NCI-H510A (cell line): ENCODE measurements at places on chromosomes 3 and 15.
A peak's percentile ranks its signal among the peaks of the same experiment; 100 is the strongest.

- no peak for DNase-seq
These were observed 1042.1 kb downstream of the TUSC7 start for GRCh38 chr3:117751651-117752050.

DNA sequence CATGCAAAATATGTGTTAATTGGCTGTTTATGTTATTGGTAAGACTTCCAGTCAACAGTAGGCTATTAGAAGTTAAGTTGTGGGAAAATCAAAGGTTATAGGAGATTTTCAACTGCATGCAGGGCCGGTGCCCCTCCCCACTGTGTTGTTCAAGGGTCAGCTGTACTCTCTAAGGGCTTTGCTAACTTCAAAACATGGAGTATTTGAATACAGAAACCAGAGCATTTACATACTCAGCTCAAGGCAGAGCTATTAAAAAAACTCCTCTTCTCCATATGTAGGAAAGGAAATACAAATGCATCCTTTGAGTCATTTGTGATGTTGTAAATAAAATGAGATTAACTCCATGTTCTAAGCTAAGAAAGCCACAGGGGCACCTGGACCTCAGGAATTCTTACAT, 16.8 kb downstream of the IL17RB start:
- no peak for DNase-seq

- DNase-seq, result no peak
These were observed 226.9 kb upstream of the MRPL3 start for GRCh38 chr3:131729643-131730017.

DNA sequence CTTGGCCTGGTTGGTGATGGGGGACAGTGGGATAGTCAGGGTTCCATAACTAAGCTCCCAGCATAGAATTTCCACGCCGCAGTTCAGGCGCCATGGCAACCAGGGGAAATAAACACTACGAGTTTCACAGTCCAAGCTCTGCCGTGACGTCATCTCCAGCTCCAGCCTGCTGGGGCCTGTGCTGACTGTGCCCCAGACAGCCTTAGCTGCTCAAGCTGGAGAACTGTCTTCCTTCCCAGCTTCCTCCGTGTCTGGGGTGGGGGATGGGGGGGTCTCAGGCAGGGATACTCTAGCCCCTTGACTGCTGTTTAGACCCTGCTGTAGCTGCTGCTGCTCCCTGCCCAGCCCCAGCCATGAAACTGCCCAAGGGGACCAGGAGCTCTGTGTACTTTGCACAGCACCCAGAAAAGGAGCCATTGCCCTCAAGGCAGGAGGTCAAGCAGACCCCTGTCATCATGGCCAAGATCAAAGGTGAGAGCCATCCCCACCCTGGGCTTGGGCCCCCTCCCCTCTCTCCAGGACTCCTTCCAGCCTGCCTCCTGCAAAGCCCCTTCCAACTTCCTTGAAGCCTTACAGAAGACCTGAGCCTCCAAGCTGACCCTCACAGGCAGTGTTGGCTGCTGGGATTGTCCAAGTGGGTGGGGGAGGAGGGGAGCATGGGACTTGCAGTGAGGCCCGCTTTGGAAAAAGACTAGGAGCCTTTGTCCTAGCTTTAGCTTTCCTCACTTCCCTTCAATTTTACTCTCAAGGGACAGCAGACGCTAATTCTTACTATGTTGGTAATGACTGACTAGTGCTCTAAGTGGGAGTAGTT, 11.4 kb upstream of the CSPG4 start:
- DNase-seq, result peak; percentile 39

DNA sequence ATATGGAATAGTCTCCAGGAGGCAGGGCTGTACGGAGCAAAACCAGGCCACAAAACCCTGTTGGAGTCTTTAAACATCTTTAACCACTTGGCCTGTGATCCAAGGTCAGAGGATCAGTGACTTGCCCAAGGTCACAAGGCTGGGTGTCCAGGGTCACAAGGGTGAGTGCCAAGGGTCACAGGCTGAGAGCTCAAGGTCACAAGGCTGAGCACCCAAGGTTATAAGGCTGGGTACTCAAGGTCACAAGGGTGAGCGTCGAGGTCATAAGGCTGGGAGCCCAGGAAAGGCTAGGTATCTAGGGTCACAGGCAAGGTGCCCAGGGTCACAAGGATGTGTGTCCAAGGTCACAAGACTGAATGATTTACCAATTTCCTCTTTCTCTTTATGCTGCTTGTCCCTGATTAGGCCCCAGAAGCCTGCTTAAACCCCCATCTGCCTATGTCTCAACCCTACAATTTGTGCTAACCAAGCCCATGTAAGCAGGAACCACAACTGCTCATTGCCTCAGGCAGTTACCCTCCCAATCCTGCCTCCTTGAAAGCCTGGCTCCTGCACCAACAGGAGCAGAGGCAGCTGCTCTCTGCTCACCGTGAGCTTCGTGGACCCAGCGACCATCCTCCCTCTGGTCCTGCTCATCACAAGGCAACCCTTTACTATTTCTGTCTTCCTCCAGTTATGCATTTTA, 51.5 kb downstream of the MGLL start:
- no peak for DNase-seq

DNA sequence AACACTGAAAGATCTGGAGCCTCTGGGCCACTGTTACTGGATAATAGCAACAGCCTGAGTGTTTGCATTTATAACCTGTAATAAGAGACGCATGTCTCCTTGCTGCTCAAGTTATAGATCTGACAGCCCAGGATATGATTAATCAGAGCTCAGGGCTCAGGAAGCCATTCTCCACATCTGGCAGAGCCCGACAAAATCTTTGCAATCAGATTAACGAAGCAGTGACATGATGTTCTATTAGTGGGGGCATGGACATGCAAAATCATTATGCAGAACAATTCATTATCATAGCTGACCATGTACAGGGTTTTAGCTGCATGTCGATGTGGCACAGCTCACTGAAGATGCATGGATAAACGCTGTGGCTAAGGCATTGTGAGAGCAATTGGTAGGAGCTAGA, 730.3 kb downstream of the ZNF385D start:
- DNase-seq, result no peak

DNA sequence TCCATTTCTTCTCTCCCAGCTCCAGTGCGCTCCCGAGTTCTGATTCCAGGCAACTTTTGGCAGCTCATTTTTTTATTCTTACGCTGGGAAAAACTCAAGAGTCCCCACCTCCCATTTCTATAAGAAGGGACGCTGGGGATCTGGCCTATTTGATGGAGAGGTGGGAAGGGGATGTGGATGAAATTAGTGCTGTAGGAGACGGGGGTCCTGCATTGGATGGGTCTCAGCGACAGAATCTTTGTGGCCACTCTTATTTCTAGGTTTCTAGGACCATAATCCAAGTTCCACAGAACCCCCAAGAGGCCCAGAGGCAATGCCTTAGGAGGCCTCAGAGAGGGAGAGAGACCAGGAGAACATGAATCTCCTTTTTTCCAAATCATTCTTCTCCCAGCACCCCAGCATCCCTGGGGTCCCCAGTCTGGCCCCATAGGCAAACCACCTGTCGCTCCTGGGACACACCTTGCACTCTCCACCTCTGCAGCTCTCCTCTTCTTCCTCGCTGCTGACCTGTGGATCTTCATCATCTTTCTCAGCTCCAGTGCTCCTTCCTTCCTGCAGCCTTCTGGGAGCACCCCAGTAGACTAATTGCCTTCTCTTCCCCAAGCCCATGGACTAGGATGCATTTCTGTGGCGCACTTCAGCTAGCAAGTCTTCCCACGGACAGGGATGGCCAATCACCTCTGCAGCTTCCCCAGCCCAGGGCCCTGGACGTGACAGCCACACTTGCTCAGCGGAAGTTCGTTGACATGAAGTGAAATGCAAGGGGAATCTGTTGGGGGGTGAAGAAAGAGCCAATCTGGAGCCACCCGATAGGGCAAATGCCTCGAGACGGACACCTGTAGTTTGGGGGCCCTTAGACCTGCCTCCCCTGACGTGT, 100.1 kb upstream of the ALDH1A3 start:
- DNase-seq, result no peak

DNA sequence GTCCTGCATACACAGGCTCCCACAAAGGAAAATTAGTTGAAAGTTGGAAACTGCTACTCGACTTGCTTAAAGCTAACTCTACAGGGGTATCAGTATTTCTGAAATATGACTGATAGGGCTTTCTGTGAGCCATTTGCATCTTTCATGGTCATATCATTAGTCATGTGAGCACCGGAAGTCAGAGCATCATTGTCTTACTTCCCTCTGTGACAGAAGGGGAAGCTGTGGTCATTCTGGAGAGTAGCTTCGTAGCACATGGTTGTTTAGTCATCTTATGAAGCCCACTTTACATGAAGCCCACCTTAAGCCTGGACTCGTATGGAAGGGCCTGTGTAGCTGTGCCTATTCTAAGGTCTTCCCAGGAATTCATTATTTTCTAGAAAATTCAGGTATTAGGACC, 69.0 kb downstream of the COL6A5 start:
- DNase-seq, result no peak

GRCh38 chr3:78050276-78051065, 1010.6 kb downstream of the ROBO2 start:
- no peak for DNase-seq

DNA sequence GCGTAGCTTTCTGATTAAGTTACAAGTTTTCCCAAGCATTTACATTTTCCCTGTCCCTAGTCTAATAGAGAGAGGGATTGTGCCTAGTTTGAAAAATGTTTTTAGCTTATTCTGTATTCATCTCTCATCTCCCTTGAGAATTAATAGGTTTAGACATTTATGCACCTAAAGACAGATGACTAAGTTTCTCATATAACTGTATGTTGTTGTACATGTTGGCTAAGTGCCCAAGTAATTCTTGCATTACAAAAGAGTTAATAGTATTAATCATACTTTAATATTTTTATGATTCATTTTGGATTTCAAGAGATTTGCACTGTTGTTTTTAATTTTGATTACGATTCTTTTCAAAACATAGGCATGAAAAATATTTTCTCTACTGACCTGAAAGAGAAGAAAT, 109.0 kb upstream of the TBL1XR1 start:
- no peak for DNase-seq

DNA sequence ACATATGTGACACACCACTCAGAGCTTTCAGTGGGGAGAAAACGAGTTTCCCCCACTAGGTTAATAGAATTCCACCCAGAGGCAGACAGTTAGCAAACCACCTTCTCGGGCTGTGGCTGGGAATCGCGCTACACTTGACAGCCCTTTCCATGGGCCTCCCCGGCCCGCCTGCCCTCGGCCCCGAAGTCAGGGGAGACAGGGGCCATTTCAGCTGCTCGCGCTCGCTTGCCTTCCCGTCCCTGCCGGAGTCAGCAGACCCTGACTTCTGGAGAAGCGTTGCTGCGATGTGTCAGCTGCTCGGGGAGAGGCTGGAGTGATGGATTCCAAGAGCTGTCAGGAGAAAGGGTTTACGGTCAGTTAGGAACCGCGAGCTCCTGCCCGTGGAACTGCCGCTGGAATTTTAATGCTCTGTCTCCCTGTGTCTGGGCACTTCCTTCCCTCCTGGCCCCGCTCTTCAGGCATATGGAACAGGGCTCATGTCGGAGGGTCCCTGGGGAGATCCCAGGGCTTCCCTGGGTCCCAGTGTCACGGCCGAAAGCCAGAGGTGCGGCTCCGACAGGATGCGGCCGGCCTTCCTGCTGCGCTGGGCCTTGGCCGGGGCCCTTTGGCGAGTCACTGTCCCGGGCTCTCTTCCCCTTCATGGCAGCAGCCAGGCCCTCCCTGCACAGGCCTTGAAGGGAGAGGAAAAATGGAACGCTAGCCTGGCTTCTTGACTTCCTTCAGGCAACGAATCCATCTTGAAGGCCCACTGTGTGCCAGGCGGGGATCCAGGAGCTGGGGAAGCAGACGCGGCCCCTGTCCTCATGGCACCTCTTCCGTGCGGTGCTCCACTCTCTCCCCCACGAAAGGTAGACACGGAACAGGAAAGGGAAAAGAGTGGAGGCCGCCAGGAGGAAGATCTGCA, 38.4 kb upstream of the VPS8 start:
- peak; percentile 57 for DNase-seq

GRCh38 chr15:79901958-79902357, 5.1 kb upstream of the MTHFS start:
- DNase-seq, result no peak

- no peak for DNase-seq
These were observed 7.3 kb downstream of the ST3GAL6 start for GRCh38 chr3:98770261-98771039.

- DNase-seq, result peak; percentile 1
These were observed 68.0 kb downstream of the CHL1 start for GRCh38 chr3:264394-265156.

DNA sequence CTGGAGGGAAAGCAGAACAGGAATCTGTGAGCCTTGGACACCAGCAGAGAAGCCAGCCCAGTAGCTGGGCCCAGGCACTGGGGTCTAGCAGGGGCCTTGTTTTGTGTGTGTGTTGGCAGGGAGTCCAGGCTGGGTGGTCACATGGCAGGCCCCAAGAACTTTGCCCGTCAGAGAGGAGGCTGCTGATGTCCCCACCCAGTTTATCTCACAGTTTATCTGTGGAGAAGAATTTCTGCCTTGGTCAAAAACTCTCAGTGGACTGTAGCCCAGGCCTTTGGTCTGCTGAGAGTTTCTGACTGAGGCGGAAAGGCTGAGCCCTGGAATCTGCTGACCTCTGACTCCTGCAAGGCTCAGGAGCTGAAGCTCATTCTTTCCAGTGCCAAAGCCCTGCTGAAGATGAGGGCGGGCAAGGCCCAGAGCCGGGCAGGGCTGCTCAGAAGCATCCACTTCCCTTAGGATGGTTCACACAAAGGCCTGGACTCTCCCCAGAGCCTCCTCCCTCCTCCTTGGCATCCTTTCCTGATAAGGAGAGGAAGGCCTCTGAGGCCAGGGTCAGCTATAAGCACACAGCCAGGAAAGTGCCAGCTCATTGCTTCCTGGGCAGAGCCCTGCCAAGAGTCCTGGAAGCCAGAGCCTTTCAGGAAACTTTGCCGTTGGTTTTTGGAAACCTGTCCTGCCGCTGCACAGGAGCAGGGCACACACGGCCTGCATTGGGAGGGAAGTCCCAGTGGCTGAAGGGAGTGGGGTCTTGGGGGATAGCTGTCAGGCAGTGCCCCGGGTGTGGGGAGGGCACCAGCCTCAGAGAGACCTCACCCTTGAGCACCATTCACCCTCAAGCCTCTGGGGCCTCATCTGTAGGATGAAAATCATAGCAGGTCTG, 37.2 kb upstream of the SLCO2A1 start:
- DNase-seq, result no peak

- DNase-seq, result no peak
These were observed 23.1 kb downstream of the RIOX2 start for GRCh38 chr3:97949110-97949485.

- DNase-seq, result no peak
These were observed 78.2 kb downstream of the TM2D3 start for GRCh38 chr15:101573951-101574350.
